ENCODE measurements at places on chromosomes 5 and 9.

DNA sequence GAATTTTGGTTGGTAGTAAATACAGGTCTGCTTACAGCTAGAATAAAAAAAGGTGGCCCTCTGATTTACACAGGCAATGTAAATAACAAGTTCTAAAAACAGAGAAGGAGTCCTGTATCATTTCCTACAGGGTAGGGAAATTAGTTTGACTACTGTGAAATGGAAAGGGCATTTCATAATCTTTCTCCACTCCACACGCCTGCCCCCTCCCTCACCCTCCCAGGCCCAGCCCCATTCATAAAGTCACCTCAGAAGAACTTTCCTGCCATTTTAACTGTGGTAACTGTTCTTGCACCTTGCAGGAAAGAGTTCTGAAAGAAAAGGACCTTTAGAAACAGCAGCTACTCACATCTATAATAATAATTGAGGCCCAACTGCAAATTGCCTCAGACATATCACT lies 69.7 kb downstream of the MEF2C start:
- no peak for DNase-seq

GRCh38 chr9:76643399-76644117 lies 120.7 kb upstream of the PCA3 start:
- peak; percentile 45 for DNase-seq

- no peak for DNase-seq
These were observed 324.4 kb downstream of the PDE4D start for GRCh38 chr5:59569158-59569557.

DNA sequence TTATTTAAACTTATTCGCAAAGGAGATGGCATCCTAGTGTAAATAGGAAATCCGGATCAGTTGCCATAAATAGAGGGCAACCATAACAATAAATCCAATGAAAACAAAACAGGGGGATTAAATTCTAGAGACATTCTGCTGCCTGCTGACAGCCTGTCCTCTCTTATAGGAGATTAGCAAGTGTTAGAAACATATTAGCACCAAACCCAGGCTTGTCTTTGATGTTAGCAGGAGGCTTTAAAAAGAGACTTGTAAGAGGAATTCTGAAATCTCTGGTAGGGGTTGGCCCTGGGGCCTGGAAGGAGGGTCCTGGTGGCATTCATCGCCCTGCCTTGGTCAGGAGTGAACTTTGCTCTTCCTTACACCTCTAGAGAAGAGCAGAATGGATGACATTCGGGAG lies 21.6 kb downstream of the NDST1 start:
- no peak for DNase-seq

DNA sequence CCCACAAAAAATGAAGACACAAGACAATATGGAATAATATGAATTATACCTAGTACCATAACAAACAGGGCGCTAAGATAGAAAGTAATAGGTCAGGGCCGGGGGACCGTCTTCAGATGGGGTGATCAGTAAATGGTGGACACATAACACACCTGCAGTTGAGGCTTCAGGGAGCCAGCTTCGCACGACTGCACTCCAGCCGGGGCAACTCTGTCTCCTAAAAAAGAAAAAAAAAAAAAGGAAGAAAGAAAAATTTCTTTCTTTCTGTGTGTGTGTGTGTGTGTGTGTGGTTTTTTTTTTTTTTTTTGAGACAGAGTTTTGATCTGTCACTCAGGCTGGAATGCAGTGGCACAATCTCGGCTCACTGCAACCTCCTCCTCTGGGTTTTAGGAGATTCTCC lies 75.0 kb upstream of the HSPA9 start:
- DNase-seq = no peak

GRCh38 chr5:93150311-93151012 lies 430.6 kb downstream of the NR2F1-AS1 start:
- no peak for DNase-seq

GRCh38 chr9:135129137-135129695 lies 41.7 kb downstream of the OLFM1 start:
- DNase-seq = no peak

DNA sequence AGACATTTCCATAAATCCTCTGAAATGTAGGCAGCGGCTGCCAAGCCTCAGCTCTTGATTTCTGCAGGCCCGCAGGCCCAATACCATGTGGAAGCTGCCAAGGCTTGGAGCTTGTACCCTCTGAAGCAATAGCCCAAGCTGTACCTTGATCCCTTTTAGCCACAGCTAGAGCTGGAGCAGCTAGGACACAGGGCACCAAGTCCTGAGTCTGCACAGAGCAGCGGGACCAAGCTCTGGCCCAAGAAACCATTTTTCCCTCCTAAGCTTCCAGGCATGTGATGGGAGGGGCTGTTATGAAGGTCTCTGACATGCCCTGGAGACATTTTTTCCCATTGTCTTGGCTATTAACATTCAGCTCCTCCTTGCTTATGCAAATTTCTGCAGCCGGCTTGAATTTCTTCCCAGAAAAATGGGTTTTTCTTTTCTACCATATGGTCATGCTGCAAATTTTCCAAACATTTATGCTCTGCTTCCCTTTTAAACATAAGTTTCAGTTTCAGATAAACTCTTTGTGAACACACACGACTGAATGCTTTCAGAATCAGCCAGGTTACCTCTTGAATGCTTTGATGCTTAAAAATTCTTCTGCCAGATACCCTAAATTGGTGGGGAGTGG lies 14.4 kb upstream of the ZFR start:
- no peak for DNase-seq

GRCh38 chr9:72149231-72149975 lies at the start of gene GDA:
Gene GDA (plus strand): TSS chr9:72149440. CDS start chr9:72149560, 120 bp downstream.
- no peak for DNase-seq

Data from GM20000 (cell line).